Iris pigment epithelial cell (primary cell): ENCODE measurements at places on chromosomes 13 and 19.

DNA sequence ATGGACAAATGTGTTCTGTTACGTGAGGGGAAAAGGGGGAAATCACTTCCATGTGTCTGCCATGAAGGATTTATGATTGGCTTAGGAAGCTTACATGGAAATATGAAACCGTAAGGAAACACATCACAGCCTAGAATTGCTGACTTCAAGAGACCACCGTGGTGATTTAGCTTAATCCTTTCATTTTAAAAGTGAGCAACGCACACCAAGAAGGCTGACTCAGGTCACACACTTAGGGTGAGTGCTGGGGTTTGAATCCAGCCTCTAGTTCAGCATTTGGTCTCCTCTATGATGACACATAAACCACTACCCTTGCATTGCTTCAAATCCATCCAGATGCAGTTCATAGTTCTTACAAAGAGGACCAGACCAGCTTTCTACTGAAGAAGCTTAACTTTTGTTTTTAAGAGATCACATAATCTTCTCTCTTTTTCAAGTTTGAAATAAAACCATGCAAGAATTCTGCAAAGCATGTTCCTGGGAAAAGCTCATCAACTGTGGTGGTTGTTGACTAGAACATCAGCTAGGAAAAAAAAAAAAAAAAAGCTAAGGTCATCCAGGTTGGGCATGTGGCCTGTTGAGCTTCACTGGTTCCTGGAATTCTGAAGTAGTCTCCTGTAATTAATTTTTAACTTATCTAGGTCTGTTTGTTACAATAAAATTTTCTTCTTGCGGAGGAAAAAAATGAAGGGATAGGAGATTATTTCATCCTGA, 60.2 kb upstream of the KL start:
- DNase-seq: no peak

DNA sequence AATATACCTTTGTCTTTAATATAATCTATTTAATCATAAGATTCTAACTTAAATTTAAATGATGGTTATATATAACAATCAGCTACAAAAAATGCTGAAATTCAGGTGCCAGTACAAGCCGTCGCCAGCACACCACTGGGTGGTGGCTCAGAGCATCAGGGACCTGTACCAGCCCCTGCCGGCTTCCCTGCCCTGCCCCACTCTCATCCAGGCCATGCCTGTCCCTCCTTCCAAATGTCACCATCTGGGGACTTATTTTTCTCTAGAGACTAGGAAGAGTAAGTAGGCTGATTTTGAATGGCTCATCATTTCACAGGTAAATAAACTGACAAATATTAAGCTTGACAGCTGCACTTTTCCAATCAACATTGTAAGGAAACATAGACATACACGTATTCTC, 1.6 kb downstream of the METTL21C start:
- no peak for DNase-seq

- peak; percentile 42 for DNase-seq
Measured at GRCh38 chr19:19606021-19606420, 12.5 kb downstream of the PBX4 start.

DNA sequence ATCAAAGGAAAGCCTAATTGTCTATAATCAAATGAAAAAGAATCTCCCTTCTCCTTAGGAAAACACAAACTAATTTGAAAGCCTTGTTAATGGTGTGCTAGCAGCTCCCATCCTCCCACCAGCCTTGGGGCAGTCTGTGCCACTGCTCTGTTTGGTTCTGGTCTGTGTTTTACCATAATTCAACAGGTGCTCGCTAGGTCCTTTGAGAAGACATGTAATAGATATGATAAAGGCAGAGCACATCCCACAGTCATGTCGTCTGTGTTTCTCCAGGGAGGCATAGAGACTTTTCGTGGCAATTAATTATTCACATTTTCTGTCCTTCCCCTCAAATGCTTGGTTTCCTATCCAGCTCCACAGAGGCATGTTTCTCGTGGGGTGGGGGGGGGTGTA, 23.8 kb downstream of the FAM124A start:
- DNase-seq: no peak

DNA sequence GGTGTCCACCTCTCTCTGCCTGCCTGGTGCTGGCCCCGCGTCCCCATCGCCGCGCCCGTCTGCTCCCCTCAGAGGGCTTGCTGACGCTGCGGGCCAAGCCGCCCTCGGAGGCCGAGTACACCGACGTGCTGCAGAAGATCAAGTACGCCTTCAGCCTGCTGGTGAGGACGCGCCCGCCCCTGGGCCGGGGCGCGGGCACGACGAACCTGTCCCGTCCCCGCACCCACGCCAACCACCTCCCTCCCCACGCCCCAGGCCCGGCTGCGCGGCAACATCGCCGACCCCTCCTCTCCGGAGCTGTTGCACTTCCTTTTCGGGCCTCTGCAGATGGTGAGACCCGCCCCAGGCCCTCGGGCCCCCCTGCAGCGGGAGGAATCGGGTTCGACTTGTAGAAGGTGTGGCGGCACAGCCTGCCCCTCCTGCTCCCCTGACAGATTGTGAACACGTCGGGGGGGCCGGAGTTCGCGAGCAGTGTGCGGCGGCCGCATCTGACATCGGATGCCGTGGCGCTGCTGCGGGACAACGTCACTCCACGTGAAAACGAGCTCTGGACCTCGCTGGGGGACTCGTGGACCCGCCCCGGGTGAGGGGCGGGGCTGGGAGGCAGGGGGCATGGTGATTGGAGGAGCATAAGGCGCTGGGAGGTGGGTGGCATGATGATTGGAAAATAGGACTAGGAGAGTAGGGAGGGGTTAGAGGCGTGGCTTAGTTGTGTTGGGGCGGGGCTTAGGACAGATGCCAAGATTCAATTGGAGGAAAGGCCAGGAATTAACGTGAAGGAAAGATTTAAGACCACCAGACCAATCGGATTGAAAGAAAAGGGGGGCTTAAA, 6.6 kb downstream of the EPS8L1 start:
- DNase-seq: peak; percentile 70

DNA sequence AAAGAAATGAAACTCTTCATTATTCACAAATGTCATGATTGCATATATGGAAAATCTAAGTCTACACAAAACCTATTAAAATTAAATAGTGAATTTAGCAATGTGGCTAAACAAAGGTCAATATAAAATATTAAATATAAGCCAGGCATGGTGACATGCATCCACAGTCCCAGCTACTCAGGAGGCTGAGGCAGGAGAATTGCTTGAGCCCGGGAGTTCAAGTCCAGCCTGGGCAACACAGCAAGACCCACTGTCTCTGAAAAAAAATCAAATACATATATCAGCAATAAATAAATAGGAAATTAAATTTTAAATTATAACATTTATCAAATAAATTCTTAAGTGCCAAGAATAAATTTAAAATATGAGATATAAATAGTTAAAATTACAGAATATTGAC, 11.9 kb downstream of the PSMC4 start:
- no peak for DNase-seq

GRCh38 chr13:97279913-97280312, 57.8 kb downstream of the MBNL2 start:
- peak; percentile 75 for DNase-seq

DNA sequence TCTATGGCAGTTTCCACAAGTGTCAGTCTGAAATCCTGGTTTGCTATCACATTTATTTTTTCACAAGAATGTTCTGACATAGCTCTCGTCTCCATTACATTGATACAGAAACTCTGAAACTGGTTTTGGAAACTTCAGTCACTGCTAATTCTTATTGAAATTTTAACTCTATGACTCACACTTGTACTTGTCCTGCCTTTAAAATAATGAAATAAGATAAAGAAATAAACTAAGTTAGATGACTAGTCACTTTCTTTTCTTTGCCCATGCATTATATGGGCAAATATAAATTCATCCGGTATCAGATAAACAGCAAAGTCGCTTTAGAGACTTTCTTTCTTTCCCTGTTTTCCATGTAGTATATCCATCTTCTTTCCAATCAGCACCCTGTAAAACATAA, 257.5 kb downstream of the PCDH9 start:
- DNase-seq: peak; percentile 49

- no peak for DNase-seq
Measured at GRCh38 chr13:52395704-52396103, 10.3 kb downstream of the THSD1 start.

DNA sequence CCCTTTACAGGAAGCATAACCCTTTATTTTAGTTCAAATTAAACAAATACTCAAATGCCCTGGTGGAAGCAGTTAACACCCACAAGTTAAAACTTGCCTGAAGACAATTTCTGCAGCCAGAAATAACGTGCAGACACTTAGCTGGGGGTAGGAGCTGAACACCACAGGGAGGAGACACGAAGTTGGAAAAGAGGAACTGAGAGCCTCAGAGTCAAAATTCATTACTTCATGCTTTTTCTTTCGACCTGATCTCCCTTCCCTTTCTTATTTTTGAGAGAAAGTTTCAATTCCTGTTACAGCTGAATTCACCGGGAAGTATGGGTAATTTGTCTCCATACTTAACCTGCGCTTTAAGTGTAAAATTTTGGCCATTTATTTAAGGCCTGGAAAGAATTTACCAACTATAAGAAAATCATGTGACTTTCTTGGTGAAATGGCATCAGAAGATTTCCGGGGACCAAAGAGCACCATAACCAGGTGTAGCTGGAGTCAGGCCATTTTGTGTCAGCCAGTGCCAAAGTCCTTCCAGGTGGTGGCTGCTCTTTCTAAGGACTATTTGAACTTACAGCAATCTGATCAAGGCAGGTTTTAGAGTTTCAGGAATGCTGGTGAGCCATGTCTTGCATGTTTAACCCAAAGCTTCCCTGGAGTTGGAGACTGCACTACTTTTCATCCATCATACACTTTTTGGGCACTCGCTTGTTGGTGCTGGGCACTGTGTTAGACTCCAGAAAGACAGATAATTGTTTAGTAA, 46.5 kb upstream of the RCBTB2 start:
- no peak for DNase-seq

- no peak for DNase-seq
Measured at GRCh38 chr13:80975903-80976302, 635.0 kb upstream of the SPRY2 start.

DNA sequence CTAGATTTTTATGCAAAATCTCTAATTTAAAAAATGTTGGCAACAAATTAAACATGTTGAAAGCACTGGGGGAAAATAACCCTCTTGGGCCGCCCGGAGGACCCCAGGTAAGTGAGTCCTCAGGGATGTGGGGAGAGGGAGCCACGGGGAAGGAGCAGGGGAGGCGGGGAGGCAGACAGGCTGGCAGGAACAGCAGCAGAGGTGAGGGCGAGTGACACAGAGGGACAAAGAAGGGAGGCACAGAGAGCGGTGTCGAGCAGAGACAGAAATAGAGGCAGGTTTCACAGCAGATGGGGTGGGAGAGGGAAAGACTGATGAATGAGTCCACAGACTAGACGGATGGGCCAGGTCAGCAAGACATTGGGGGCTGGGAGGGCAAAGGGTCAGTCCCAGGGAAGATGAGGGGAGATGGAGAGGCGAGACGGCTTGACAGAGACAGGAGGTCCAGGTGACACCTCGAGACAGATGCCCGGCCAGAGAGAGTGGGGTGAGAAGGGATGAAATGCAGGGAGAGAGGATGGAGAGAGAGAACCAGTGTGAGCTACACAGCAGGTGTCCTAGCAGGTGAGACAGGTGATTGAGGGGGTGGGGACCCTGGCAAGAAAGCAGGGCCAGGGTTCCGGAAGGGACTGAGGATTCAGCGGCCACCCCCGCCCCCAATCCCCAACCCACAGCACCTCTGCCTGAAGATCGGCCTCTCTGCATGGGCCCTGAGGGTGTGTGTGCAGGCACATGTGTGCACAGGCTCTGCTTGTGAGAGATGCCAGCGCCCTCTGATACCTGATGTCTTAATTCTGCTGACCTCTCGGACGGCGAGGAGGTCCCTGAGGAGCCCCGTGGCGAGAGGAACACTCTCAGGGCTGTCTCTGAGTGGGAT, 3.8 kb downstream of the LRRC4B start:
- DNase-seq: no peak

- no peak for DNase-seq
Measured at GRCh38 chr19:7845390-7846154, 15.6 kb downstream of the EVI5L start.

GRCh38 chr19:13487985-13488384, 18.3 kb downstream of the CACNA1A start:
- DNase-seq: no peak

DNA sequence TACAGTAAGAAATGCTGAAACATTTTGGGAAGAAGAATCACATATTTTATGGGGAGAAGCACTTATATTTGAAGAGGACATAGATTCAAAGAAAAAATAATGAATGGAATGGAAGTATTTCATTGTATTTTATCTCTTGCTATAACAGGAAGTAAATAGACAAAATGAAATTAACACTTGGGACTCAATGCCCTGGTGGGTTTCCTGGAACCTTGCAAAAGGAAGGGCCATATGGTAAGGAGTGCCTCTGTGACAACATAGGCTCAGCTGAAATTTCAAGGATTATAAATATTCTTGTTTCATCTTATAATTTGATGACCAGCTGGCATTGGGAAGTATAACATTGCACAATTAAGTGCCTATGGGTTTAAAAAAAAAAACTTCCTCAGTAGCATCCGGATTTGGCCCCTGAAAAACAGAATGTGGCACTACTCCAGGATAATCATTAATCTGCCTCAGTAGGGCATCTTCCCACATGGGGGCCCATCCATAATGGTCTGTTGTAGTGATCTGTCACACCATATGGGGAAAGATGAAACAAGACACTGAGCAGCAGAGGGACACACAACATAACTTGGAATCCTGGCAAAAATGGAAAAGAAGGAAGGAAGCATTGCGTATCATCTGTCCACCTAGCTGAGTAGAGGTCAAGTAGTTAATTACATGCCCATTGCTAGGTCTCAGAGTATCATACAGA, 321.6 kb downstream of the NDFIP2 start:
- DNase-seq: no peak

GRCh38 chr13:52428295-52428694, 22.1 kb downstream of the VPS36 start:
- peak; percentile 82 for DNase-seq

DNA sequence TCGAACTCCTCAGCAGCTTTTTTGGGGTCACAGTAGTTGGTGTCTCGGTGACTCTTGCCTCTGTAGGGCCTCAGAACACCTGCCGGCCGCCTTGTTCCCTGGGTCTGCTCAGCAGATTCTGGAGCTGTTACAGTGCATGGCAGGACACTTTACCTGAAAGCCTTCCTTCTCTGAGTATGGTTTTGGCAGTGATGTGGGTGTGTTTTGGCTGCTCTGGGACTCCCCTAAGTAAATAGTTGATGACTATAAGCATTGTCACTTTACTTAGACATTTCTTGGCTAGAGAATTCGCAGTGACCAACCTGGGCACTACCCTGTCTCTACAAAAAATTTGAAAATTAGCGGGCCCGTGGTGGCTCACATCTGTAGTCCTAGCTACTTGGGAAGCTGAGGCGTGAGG, 7.0 kb downstream of the MAU2 start:
- no peak for DNase-seq

GRCh38 chr13:78241278-78241919, 322.8 kb upstream of the EDNRB start:
- DNase-seq: peak; percentile 33

DNA sequence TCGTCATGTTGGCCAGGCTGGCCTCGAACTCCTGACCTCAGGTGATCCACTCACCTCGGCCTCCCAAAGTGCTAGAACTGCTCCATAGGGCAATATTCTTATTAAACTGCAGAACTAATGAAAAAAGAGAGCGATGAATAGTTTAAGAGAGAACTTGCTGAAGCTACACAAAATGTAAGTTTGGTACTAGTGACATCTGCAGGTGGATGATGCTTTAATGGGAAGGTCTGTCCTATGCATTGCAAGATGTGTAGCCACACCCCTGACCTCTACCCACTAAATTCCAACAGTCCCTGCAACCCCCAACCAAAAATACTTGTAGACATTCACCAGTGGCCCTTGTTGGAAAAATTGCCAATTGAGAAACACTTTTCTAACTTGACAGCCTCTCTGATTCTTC, 117.8 kb downstream of the NALCN start:
- no peak for DNase-seq

GRCh38 chr19:33804021-33804799, 7.5 kb downstream of the KCTD15 start:
- peak; percentile 72 for DNase-seq

- no peak for DNase-seq
Measured at GRCh38 chr19:53131085-53131590, 1.6 kb downstream of the ZNF415 start.
